AG04449 (cell line): ENCODE measurements at places on chromosomes 1 and 21.

DNA sequence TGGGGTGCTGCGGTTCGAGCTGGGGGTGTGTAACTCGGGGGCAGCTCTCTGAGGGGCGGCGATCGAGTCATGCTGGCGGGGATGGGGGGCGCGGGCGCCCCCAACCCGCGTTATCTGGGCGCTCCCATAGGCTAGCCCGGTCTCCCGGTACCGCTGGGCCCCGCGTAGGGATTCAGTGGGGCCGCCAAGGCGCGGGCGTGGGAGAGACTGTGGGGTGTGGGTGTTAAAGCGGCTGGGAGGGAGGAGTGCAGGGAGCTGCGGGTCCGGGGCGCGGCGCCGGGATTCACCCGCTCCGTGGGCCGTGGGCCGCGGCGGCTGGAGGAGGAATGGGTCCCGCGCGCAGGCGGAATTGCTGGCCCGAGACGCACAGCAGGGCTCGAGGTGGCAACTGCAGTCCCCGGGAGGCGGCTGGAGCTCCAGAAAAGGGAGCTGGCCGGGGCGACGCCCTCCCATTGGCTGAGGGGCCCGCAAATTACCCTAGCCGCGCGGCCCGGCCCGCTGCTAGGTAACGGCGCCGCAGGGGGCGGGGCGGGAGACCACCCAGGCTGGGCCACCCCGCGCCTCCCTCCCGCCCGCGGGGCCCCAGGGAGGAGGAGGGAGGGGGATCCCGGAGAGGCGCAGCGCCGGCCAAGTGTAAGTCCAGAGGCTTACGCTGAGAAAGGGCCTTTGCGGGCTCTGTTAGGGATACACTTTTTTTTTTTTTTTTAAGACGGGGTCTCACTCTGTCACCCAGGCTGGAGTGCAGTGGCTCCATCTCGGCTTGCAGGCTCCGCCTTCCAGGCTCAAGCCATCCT, at the start of gene PTCH2:
Gene PTCH2, minus strand, starts transcription at position 392 of the 794 bp plus-strand sequence. Its CDS starts 321 bp downstream, at position 71.
- no peak for DNase-seq

DNA sequence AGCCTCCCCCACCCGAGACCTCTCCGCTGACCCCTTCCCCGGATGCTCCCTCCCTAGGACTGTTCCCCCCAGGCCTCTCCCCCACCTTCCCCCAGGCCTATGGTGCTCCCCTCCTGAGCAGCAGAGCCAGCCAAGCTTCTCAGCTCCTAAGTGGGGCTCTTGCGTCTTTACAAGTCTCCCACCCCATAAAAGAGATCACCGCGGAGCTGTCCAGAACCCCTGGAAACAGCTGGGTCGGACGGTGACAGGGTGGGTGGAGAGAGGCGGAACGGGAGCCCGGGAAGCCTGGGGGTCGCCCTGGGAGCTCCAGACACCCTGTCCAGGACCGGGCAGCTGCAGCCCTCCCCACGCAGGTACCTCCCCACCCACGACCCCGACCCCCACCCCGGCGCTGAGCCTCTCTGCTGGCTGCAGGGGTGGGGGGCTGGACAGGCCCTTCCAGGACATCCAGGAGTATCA, 61.2 kb downstream of the WNT9A start:
- no peak for DNase-seq

- no peak for DNase-seq
Observed at GRCh38 chr1:25634896-25635295, 18.3 kb downstream of the MAN1C1 start.

- DNase-seq = no peak
Observed at GRCh38 chr1:204358605-204359004, 1.1 kb downstream of the PLEKHA6 start.

DNA sequence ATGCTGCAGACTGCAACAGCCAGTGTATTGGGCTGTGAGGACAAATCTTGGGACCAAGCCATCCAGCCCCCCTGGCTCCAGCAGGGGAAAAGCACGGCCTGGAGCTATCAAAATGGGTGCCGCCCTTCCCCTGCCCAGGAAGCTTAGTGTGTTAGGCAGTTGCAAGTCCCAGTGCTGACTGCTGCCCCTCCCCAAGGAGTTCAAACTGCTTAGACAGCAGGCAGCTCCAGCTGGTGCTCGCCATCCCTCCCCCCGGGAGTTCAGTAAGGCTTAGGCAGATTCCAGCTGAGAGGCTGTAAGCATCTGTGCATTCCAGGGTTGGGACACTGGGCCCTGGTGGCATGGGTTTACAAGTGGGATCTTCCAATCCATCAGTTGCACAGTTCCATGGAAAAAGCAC, 579.6 kb upstream of the NR5A2 start:
- no peak for DNase-seq

DNA sequence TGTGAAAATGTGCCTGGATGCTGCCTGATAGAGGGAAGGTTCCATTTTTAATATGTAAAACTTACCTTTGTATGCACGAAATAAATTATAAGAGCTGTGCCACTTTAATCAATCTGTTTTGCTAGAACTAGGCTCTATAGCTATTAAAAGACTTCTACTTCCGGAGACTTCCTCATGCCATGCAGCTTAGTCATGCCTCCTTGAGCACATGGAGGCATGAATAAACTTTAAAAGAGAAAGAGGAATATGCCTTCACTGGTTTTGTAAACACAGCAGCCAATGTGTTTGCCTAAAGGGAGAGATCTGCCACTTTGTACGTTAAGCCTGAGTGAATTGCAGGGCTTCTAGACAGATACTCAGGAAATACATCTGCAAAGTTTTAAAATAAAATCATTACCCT, 604.6 kb downstream of the LRRIQ3 start:
- DNase-seq = peak; percentile 2
